Ovary (tissue), 10 donors: ENCODE measurements at places on chromosomes 13 and 19. TPM values are rescaled to one million over a fixed set of nuclear protein-coding genes. Genes with fewer than 3 reads are reported as not detected.

- DNase-seq = peak; percentile 91
These were observed 15.4 kb downstream of the FCHO1 start for GRCh38 chr19:17766543-17767131.

The ZNF491 gene
- 2.9 TPM for polyA plus RNA-seq

DNA sequence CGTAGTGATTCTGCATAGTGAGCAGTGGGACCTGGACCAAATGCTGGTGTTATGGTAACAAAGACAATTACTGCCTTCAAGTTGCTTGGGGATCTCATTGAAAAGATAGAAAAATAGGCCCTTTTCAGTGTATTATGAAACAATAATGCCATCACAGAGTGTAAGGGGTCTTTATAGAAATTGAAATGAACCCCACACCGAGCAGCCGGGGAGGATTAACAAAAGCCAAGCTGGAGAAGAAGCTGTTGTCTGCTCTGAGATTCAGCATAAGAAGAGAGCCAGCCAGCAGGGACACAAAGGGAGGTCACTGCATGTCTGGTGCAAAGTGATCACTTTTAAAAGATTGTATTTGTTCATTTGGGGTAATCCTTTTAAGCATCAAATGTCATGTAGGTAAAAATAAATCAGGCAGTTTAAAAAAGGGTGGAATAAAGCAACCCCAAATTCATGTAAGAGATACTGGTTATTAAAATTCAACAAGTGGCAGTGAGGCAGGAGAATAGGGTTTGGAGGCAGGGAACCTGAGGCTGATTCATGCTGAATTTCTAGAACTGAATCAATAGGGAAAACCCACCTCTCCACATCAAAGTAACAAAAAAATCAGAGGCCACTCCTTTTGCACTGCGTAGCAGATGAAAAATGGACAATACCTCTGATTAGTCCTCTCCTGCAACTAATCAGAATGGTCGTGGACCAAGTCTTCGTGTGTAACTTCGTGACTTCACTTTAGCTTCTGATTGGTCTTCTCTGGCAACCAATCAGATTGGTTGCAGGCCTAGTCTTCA, 1548.3 kb upstream of the SLC10A2 start:
- no peak for DNase-seq

The TINCR gene
- 0.18 TPM for polyA plus RNA-seq

DNA sequence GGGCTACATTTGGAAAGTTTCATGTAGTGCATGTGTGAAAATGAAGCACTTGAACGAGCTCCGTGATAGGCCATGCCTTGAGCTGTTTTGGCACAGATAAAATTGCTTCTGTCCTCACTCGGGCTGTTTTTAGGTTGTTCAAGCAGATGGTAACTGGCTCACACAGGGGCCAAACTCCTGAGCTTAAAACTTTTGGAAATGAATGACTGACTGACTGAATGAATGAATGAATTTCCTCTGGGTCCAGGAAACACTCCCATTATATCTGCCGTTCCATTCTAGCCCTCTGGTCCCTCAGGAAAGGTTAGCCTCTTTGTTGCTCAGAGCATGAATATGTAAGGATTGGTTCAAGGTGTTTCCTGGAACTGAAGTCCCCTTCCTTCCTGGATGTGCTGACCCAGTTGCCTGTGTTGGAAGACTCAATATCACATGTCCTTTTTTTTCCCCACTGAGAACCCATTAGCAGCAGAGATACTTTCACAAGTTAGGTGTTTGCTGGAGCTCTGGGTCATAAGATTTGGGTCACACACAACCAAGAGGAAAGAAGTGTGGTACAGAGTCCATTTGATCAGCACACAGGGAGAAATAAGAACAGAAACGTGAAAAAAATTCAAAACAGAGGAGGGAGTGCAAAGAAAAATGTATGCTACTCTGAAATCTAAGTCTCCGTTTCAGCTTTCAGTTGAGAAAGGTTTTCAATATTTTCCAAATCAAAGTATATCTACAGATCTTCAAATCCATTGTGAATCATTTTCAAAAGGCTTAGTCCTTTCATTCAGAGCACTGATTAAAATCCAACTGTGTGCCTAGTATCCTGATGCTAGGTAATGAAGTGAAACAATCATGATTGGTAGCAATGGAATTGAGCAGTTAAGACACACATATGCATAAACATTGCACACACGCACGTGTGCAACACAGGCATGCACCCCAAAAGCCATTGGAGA, 18.9 kb downstream of the MBNL2 start:
- no peak for DNase-seq

The CCL25 gene
- polyA plus RNA-seq = not detected

GRCh38 chr19:41442473-41443355, at the start of gene ERICH4:
TSS of gene ERICH4 (plus strand) at chr19:41443156. CDS start at chr19:41443170, 14 bp downstream.
- DNase-seq = no peak

DNA sequence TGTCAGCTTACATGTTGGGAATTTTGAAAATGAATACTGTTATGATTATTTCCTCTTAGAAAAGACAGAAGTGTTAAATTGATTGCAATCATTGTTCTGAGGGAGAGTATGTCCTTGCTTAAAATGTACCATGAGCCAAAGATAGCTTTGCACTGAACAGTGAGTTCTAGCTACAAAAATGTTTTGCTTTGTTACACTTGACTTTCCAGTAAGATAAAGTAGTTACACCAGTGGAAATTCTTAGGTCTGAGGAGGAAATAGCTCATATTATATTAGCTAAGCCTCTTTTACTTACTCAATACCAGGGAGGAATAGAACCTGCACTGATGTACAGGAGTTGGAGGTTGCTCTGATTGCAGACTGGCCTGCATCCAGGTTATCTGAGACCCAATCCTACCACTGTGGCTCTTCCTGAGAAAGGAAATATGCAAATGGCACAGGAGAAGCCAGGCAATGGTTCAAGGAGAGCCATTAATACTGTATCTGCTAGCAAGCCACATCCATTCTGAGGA, 53.0 kb upstream of the FBXL3 start:
- no peak for DNase-seq

DNA sequence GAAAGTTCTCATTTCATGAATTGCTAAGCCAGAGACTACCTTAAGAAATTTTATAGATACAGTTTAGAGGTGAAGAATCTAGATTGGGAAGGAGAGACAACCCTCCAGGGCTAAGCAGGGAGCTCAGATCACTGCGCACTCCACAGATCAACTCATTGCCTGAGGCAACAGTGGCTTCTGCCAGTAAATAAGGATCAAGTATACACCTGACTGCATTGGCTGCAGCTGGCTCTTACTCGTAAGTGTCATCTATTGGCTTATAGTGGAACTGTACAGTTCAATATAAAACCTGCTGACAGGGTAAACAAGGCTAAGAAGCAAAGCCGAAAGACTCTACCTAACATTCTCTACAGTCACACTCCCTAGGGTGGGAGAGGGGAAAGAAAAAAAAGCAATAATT, 18.0 kb upstream of the C1QTNF9B start:
- no peak for DNase-seq

The ZNF628 gene
- not detected for polyA plus RNA-seq

The LRFN3 gene
- 13.4 TPM for polyA plus RNA-seq

The SHC2 gene
- 15.4 TPM for polyA plus RNA-seq

- no peak for DNase-seq
These were observed 309 bp upstream of the SLITRK1 start for GRCh38 chr13:83882606-83882959.

The CGB7 gene
- not detected for polyA plus RNA-seq

- no peak for DNase-seq
These were observed 243.3 kb upstream of the STARD13 start for GRCh38 chr13:33528896-33529295.

DNA sequence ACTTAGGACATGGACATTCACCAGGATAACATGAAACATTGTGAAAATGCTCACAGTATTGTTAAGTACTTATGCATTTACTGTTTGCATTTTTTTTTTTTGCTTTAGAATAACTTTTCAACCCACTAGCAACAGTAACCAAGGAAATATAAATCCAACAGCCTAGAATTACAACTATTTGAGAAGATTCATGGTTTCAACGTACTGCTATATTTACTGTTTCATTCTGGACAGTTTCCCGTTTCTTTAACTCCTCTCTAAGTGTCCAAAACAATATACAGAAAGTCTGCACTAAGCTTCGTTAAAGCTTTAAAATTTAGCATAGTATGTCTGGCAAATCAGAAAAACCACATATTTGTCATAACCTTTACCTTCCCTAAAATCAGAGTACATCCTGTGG, 2.7 kb downstream of the SMAD9 start:
- DNase-seq = no peak

The PRTN3 gene
- not detected for polyA plus RNA-seq

GRCh38 chr13:107852072-107852471, 363.3 kb downstream of the LIG4 start:
- no peak for DNase-seq

DNA sequence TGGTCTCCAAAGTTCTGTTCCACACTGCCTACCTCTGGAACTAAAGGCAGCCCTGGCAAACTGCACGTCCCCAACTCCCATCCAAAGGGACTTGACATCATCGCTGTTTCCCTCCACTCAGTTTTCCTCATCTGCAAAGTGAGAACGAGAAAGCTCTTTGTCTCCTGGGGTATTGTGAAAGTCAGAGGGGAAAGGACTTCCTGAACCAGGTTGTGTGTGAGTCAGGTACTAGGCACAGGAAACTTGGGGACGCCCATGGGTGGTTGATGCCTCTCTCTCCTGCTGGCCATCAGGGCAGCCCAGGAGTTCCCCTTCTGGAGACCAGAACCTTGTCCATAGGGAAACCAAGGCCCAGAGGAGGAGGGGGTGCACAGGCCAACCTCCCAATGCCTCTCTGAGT, 4.7 kb downstream of the CRLF1 start:
- no peak for DNase-seq

The LGALS14 gene
- not detected for polyA plus RNA-seq

The POU2F2 gene
- 0.52 TPM for polyA plus RNA-seq

DNA sequence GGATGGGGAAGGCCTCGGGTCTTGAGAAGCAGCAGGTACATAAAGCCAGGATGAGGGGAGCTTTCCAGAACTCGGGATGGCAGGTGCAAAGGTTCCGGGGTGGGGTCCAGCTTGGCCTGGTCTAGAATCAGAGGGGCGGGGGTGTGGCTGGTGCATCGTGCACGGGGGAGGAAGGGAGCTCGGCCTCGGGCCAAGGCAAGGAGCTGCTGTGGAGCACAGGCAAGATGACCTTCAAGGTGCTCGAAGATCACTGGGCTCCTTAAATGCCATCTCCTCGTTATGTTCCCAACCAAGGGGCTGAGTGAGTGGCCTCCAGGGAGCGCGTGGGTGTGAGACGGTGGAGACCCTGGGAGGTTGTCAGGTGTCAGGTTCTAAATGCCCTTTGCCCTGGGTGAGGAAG, 16.1 kb upstream of the SIGLEC11 start:
- DNase-seq = no peak

- no peak for DNase-seq
These were observed 27.4 kb upstream of the GPR12 start for GRCh38 chr13:26787961-26788360.

GRCh38 chr19:45762870-45763631, 6.0 kb downstream of the SIX5 start:
- peak; percentile 48 for DNase-seq

DNA sequence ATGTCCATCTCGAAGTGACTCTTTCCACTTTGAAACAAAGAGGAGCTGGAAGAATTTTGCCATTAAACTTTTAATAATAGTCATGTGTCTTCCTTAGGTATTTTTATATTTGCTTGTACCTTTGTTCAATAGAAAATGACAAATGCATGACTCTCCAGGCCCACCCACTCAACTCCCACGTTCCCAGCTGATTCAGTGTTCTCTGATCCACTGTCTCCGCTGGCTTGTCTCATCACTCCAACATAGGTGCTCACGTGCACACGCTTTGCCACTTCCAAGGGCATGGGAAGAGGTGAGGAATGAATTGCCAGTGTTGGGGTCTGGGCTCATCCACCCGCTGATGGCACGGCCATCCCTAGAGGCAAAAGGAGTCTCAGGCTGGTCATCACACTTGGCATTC, 24.5 kb downstream of the RASL11A start:
- DNase-seq = no peak

- DNase-seq = no peak
These were observed 39.9 kb downstream of the MBNL2 start for GRCh38 chr13:97262058-97262457.

- DNase-seq = no peak
These were observed 1.5 kb upstream of the DAND5 start for GRCh38 chr19:12967907-12968306.

The RNF17 gene
- polyA plus RNA-seq = 0.28 TPM

The PLA2G4C gene
- polyA plus RNA-seq = 32.0 TPM
